ENCODE measurements at places on chromosomes 11 and 22.

- H3K36me3 ChIP-seq, result peaks cover 18% of the 10 kb centered on the region
- DNase-seq, result no peak
- no peaks in the 10 kb centered on the region for H3K4me1 ChIP-seq
- H3K27ac ChIP-seq, result no peak overlapping the region
Measured at GRCh38 chr11:106101819-106102218, 24.4 kb downstream of the AASDHPPT start.

- H3K4me3 ChIP-seq, result no peak overlapping the region
- no peaks in the 10 kb centered on the region for H3K36me3 ChIP-seq
- DNase-seq, result no peak
- no peaks in the 10 kb centered on the region for H3K27me3 ChIP-seq
- H3K4me1 ChIP-seq, result peaks cover 21% of the 10 kb centered on the region
Measured at GRCh38 chr22:21016644-21017420, 1.9 kb downstream of the P2RX6 start.

DNA sequence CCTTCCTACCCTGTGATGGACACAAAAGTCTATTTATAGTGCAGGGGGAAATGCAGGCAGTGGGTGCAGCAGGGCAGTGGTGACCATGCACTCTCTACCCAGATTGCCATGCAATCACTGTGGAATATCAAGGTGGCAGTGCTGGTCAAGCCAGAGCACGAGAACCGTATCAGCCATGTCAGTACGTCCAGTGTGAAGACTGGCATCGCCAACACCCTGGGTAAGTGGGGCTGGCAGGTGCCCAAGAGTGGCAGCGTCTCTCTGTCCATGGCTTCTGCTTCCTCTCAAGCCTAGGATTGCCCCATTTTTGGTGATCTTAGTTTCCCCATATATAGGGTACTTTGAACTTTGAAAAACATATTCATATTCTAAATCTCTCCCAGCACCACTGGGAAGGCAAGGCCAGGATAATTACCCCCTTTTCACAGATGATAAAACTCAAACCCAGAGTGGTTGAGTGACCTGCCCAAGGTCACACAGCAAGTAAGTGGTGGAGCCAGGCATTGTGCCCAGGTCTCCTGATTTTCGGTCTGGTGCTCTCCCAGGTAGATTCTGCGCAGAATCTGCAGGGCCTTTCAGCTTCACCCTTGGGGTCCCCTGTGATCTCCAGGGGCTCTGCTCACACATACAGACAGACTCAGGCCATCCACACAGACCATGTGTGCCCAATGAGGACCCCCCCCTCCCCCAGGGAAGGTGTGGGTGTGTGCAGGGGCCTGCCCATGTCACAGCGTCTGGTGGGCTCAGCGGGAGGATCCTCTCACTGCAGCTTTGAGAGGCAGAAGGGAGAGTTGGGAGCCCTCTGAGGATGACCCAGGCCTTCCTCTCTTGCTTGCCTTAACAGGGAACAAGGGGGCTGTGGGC is 7.1 kb downstream of the INPPL1 start:
- peak overlapping the region; percentile 26 for H3K27ac ChIP-seq
- H3K36me3 ChIP-seq, result peaks cover 9% of the 10 kb centered on the region
- H3K4me3 ChIP-seq, result no peak overlapping the region
- H3K4me1 ChIP-seq, result peaks cover 3% of the 10 kb centered on the region
- no peak for DNase-seq

GRCh38 chr11:72216638-72217037 is at the start of gene FOLR2:
Gene FOLR2, plus strand, starts transcription at chr11:72216794. Its CDS starts 1,791 bp downstream, at chr11:72218585.
- no peak within 1 kb of the TSS for H3K27ac ChIP-seq
- no peaks in the 10 kb centered on the region for H3K36me3 ChIP-seq
- H3K4me1 ChIP-seq, result peaks cover 9% of the 10 kb centered on the region
- no peak for DNase-seq
- no peak within 1 kb of the TSS for H3K4me3 ChIP-seq

DNA sequence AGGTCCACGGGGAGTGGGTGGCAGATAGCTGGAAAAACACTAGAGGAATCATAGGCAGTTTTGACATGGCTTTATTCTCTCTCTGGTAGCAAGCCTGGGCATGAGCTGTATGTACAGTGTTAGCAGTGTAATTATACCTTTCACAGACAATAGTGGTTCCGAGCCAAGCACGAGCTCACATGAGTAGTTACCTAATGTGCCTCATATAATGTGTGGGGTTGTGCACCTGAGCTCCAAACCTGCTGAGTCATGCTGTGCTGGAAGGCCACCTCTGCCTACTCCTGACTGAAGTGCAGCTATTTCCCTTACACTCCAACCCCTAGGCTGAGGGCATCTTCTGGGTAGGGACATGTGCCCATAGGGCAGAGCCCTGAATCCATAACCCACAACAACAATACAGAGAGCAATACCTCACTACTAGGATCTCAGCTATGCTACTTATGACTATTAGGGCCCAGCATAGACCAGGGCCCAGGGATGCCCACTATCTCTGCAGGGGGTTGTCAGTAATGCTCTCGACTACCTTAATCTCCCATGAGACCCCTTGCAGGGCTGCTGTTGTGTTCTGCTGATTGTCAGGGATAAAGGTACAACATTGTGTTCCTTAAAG is 432.1 kb downstream of the DYNC2H1 start:
- no peak overlapping the region for H3K27ac ChIP-seq
- no peaks in the 10 kb centered on the region for H3K36me3 ChIP-seq
- H3K4me3 ChIP-seq, result no peak overlapping the region
- H3K4me1 ChIP-seq, result no peaks in the 10 kb centered on the region

GRCh38 chr11:12280199-12280837 is 97.1 kb upstream of the PARVA start:
- peaks cover 15% of the 10 kb centered on the region for H3K4me1 ChIP-seq
- H3K27ac ChIP-seq, result peak overlapping the region; percentile 8
- DNase-seq, result no peak
- no peak overlapping the region for H3K4me3 ChIP-seq
- H3K36me3 ChIP-seq, result no peaks in the 10 kb centered on the region
- H3K27me3 ChIP-seq, result peaks cover 3% of the 10 kb centered on the region

GRCh38 chr11:57368106-57368844 is 12.7 kb downstream of the PRG3 start:
- no peaks in the 10 kb centered on the region for H3K36me3 ChIP-seq
- H3K4me1 ChIP-seq, result no peaks in the 10 kb centered on the region
- no peaks in the 10 kb centered on the region for H3K27me3 ChIP-seq
- no peak overlapping the region for H3K4me3 ChIP-seq
- DNase-seq, result no peak
- H3K27ac ChIP-seq, result no peak overlapping the region

DNA sequence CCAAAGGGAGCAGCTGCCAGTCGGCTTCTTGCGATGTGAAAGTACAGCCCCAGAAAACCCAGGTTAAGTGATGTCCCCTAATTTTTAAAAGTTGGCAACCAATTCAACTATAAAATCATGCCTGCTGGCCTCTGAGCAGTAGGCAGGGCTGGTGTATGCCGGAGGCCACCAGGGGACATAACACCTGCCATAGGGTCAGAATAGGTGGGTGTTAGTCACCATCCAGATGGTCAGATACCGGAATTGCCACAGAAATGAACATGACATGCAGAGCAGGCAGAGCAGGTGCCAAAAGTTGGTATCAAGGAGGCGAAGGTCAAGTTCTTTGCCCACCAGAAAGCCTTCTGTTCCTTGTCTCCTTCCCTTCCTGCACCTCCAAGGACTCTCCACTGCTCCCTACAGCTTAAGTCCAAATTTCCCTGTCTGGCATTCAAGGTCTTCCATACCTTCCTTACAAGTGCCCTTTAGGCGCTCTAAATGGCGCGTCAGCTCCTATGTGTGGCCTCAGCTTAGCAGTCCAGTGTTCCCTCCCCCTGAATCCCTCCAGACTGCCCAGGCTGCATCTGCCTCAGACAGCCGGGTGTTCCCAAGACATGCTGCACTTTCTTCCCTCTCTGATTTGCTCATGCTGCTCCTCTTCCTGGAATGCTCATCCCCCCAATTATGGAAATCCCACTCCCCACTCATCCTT is 45.1 kb downstream of the PTPRJ start:
- no peak for DNase-seq
- peaks cover 1% of the 10 kb centered on the region for H3K36me3 ChIP-seq
- peaks cover 47% of the 10 kb centered on the region for H3K4me1 ChIP-seq
- no peaks in the 10 kb centered on the region for H3K27me3 ChIP-seq
- H3K4me3 ChIP-seq, result no peak overlapping the region

DNA sequence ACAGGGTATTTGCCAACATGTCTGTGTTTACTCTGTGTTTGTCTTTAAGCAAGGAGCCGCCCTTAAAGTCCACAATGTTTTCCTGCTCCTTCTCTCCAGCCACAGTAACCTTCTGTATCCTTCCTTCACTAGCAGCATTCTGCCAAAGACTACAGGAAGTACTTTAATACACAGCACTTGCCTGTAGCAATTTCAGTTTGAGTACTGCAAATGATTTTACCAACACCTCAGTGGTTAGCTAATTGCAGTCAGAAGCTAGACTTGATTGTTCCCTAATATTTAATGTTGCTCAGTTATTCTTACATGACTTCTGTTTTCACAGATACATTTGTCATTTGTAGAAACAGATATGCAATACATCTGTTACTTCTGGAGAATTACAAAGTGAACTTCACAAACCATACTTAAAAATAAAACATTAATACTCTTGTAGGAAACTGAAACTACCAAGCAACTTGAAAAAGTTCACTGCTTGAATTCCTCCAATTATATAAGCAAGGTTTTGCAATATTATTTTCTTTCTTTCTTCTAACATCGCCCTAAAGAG is 69.1 kb downstream of the FCHSD2 start:
- H3K27me3 ChIP-seq, result no peaks in the 10 kb centered on the region
- H3K36me3 ChIP-seq, result peaks cover 13% of the 10 kb centered on the region
- H3K27ac ChIP-seq, result peak overlapping the region; percentile 40
- no peak for DNase-seq

DNA sequence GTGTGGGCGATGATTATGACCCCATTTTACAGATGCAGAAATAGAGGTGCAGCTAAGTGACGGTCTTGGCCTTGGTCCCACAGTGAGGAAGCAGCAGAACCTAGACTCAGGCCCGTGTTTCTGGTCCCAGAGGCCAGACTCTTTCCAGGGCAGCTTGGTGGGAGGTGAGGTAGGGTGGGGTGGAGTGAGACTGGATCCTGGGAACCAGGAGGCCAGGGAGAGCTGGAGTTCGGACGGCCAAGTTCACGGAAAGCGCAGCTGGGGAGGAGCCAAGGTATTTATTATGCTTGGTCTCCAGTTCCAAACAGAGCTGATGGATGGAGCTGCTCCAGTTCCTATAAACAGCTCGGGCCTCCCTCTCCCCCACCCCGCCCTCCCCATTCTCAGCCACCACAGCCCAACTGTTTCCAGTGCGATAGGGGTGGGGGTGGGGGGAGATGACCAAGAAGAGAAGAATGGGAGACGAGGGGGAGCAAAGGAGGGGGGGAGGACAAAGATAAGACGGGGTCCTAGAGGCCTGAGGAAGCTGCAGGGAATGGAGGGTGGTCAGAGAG is 16.2 kb downstream of the LRRC32 start:
- H3K27me3 ChIP-seq, result peaks cover 16% of the 10 kb centered on the region
- no peak overlapping the region for H3K4me3 ChIP-seq
- no peaks in the 10 kb centered on the region for H3K36me3 ChIP-seq
- DNase-seq, result no peak
- H3K27ac ChIP-seq, result no peak overlapping the region

DNA sequence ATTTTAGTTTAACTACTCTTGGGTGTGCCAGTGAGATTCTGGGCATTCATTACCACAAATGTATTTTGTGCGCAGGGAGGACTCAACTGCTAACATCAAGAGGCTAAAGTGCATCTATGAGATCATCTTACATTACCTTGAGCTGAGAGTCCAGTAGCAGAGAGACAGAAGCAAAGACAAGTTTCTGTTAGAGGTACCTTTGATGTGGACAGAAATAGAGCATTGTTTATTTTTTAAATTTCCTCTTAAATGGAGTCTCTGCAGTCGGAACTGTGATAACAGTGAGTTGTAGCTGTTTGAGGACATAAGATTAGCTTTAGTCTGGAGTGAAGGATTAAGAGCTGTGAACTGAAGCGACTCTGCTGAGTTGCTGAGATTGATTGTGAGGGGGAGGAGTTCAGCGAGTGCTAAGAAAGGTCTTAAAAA is 297.0 kb downstream of the CADM1 start:
- no peaks in the 10 kb centered on the region for H3K4me1 ChIP-seq
- no peak overlapping the region for H3K27ac ChIP-seq
- H3K27me3 ChIP-seq, result no peaks in the 10 kb centered on the region
- H3K4me3 ChIP-seq, result no peak overlapping the region

GRCh38 chr22:30310881-30311771 is 15.6 kb downstream of the TBC1D10A start:
- peaks cover 5% of the 10 kb centered on the region for H3K36me3 ChIP-seq
- H3K27ac ChIP-seq, result peak overlapping the region; percentile 78
- H3K27me3 ChIP-seq, result no peaks in the 10 kb centered on the region

DNA sequence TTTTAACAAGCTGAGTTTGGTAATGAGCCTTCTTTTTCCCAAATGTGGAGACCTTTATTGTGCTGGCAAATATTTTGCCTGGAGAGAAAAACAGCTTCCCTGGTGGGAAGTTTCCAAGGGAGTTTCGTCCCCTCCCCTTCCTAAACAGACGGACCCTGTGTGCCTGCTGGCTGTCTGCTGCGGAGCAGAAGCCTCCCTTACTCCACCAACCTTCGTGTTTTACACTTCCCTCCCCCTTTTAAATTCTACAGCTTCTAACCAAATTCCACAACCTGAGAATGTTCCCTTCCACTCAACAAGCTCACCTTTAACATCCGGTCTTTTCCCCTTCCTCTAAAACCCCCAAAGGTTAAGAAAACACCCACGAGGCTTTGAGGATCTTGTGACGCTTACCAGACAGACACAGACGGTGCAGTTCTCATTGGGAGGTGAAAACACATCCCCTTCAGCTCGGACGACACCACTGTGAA is 17.1 kb downstream of the VWCE start:
- H3K4me3 ChIP-seq, result no peak overlapping the region
- DNase-seq, result no peak

DNA sequence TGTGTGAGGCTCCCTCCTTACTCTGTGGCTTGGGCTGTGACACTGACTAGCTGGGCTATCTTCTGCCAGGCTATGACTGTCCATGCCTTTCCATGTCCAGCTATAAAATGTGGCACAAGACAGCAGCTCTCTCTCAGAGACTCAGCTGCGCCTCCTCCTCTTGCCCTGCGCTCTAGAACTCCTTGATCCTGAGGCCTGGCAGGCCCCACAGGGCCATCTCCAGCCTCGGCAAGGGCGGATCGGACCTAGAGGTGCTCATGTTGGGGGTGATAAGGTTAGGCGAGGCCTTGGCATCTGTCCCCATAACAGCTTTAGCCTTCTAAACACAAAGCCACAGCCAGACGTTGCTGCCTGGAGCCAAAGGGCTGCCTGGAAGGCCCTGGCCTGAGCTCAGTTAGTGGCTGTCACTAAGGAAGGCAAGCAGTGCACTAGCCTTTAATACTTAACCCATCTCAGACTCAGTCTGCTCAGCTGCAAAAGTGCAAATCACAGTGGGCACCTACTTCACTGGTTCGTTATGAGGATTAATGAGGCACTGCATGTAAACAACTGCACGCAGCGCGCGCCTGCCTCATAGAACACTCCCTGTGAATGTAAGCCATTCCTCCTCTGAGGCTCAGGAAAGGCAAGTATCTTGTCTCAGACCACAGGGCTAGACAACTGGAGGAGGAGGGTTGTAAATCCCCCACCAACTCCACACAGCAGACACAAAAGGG is 1.2 kb downstream of the GUCD1 start:
- DNase-seq, result no peak
- H3K27me3 ChIP-seq, result no peaks in the 10 kb centered on the region
- peaks cover 32% of the 10 kb centered on the region for H3K36me3 ChIP-seq
